DMS 273 treated with DMSO at 0.1 percent for 48 hours (cell line): ENCODE measurements at places on chromosomes 1 and 21.

DNA sequence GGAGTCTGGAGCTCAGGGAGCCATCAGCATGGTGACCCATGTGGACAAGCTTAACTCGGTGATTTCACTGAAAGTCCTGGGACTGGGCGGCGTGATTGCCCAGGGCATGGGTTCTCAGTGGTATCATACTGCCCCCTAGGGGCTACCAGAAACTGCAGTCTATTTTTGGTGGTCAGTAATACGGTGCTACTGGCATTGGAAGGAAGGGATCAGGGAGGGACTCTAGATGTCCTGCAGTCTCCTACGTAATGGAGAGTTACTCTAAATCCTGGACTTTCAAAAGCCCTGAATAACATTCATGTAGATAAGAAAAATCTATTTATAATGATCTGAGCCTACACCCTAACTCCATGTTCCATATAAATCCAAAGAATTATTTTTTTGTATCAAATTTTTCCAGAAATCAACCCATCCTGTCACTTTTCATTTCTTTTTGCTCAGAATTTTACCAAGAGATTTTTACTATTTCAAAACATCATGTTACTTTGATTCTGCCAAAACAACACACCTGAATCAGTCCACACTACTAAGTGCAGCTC lies 37.3 kb downstream of the PABPC4 start:
- DNase-seq: peak; percentile 99

DNA sequence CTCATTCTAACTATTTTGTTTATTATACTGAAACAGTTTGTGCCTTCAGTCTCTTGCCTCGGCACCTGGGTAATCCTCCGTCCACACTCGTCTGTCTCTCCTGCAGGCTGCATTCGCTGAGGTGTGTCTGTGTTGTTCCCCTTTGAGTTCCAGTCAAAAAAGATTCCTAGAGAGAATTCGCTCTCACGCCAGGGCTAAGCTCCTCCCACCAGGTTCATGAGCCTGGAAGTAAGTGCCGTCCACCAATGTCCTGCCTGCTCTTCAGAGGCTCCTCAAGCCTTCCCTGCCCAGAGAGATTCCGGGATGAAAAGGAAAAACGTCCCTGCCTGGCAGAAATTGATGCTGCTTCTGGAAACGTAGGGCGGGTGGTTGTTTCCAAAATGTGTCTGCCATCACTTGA lies 12.9 kb downstream of the KIAA2013 start:
- no peak for DNase-seq

- DNase-seq: no peak
Measured at GRCh38 chr1:186703209-186703766, 23.1 kb upstream of the PTGS2 start.

DNA sequence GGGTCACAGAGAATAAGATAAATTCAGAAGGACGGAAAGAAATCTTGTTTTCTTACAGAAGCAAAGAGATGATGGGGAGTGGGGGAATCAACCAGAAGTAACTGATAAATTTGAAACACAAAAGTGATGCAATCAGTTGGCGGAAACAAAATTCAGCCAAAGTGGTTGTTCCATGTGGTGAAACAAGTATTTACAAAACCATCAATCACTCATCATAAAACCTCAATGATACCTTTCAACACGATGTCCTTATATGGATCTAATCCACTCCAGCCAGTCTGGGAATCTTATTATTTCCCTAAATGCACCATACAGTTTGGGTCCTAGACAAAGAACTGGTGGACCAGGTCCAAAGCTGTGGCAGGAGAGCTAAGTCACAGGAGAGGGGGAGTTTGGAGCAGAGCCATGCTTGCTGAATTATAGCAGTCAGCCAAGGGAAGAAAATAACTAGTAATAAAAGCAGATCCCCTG lies 303.8 kb upstream of the LRRC7 start:
- peak; percentile 13 for DNase-seq

DNA sequence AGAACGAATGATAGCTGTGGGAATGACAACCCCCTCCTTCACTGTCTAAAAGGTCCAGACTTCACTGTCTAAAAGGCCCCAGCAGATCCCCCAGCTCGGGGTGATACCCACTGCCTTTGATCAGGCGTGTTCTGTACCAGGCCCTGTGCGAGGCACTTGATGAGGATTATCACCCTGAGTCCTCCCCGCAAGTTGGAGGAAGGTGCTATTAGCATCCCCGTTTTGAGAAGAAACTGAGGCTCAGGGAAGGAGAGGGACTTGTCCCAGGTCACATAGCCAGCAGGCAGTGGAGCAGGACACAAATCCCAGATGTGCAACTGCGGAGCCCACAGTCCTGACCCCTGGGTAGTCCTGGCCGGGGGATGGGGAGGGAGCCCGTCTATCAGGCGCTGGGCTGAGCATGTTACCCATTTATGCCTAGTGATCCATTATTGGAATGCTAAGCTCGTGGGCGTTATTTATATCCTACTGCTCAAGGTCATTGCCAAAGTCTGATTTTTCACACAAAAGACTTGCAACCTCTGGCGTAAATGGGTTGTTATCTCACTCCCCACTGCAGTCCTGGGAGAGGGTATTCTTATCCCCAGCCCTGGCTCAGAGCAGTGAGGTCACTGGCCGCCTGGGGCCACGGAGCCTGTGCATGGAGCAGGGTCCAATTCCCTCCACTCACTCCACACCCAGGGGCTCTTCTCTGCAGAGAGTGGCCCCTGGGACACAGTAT lies 722.2 kb downstream of the MATN1 start:
- DNase-seq: no peak

GRCh38 chr1:234933475-234933874 lies 195.2 kb downstream of the TOMM20 start:
- no peak for DNase-seq

DNA sequence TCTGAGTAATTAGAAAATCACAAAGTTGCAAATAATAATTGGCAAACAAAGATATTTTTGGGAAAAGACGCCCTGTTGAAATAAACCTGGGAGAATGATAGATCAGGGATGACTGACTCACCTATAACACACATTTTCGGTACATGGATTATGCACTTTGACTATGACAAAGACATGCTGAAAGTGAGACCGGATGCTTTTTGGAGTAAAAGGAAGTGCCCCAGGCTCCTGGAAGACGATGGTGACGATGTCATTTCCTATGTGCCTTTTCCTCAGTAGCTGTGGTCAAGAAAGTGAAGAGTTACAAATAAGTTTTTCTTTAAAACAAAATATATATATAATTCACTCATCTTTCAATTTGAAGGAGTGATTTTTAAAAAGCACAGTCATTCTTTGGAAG lies 158.7 kb downstream of the SIPA1L2 start:
- DNase-seq: no peak

- DNase-seq: no peak
Measured at GRCh38 chr1:80533093-80533492, 1267.6 kb upstream of the ADGRL2 start.

GRCh38 chr1:21331752-21332478 lies 41.7 kb upstream of the ECE1 start:
- no peak for DNase-seq

- peak; percentile 26 for DNase-seq
Measured at GRCh38 chr1:201539561-201540431, 869 bp downstream of the NAV1 start.

DNA sequence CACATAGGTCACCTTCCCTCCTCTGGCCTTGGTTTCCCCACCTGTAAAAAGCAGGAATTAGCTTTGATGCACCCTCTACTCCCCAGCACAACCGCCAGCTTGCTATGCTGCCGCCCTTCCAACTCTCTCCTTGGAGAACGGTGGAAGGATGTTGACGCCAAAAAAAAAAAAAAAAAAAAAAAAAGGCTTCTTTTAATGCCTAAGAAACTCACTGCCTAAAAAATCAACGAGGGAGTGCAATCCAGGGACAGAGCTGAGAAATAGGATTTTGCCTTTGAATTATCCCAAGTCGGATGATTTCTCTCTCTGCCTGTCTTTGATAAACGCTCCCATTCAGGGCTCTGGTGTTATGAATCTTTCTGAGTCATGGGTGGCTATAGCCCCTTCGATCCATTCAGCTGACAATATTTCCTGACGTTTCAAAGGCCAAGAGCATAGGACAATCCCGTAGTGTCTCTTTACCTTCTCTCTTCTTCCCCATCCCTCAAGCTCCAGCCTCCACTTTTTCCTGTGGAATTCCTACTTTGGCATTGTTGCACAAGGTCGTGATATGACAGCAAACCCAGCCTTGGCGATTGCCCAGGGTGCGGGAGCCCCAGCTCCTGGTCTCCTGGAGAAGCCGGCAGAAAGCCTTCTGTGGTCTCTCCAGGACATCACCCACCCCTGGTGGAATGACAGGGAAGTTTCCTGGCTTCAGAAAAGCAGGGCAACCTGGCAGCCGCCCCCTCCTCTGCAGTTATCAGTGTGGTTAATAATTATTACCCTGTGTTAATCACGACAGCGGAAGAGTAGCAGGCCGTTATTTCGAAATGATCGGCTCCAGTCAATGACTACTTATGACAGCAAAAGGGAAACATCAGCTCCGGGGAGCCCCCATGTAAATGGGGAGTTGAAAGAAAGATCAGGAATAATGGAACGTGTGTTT lies 8.0 kb upstream of the PLXNA2 start:
- DNase-seq: no peak

- no peak for DNase-seq
Measured at GRCh38 chr1:21919520-21919919, 17.6 kb downstream of the HSPG2 start.

GRCh38 chr1:36846357-36846756 lies 188.0 kb downstream of the GRIK3 start:
- DNase-seq: no peak

- no peak for DNase-seq
Measured at GRCh38 chr1:206878456-206878855, 13.0 kb downstream of the IL20 start.

DNA sequence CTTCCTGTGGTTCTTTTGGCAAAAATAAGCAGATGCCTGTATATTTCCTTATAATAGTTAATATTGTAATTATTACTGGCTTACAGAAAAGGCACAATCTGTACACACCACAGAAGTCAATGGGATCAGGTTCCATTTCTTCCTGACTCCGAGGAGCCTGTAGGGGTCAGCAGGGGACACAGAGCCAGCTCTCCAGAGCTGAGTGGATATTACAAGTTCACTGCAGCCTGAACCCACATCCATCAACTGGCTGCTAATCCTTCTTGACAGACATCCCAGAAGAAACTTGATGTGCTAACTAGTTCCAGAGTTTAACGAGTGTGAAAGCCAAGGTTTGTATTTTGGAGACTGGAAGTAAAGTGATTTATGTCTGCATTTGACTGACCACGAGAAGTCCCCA lies 203.8 kb downstream of the LMX1A start:
- DNase-seq: peak; percentile 58

GRCh38 chr1:84525779-84526178 lies 19.4 kb upstream of the GNG5 start:
- DNase-seq: no peak

DNA sequence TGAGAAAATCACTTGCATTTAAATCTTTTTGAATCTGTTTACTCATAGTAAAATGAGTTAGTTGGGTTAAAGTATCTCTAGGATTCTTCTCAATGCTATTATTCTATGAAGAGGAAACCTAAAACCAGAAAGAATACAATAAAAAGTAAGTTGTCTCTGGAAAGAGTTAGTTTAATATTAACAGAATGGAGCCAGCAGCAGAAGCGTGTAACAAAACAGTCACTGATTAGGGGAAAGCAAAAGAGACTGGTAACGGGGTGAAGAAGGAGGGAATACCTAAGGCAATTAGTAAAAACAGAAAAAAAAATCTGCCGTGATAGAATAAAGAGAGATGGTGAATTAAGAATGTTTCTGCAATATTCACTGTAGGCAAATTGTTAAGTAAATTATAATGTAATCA lies 60.0 kb downstream of the NRDC start:
- DNase-seq: no peak

DNA sequence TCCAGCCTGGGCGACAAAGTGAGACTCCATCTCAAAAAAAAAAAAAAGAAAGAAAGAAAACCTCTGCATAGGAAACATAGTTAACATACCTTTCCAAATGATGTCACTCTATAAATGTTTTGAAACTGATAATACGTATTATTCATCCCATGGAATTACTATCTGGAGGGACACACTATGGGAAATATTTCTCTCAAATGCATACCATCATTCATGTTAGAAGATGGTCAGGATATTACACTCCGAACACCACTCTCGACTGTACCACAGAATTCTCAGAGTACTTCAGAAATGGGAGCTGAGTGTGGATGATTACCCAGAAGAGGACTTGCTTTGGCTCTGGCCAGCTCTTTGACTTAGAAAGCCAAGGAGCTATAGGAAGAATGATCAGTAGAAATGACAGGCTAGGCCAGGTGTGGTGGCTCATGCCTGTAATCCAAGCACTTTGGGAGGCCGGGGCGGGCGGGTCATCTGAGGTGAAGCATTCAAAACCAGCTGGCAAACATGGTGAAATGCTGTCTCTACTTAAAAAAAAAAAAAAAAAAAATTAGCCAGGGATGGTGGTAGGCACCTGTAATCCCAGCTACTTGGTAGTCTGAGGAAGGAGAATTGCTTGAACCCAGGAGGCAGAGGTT lies 5.2 kb upstream of the LIN28A start:
- no peak for DNase-seq

DNA sequence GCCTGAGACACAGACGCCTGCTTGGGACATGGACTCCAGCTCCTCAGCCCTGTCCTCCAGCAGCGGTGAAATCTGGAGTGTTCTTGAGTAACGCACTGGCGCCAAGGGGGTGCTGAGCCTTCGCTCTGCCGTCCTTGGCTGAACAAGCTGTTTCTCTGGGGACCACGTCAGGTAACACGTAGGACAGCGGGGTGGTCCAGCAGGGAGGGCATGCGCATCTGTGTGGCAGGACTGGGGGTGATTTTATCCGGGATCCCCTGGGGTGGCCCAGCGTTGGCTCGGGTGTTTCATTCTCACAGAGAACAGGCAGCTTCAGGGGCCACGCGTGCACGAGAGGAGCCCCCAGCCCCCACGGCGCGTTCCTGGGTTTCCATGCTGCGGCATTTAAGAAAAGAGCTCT lies 61.2 kb downstream of the AGPAT3 start:
- no peak for DNase-seq

GRCh38 chr1:115329965-115330364 lies 8.1 kb downstream of the NGF start:
- no peak for DNase-seq

DNA sequence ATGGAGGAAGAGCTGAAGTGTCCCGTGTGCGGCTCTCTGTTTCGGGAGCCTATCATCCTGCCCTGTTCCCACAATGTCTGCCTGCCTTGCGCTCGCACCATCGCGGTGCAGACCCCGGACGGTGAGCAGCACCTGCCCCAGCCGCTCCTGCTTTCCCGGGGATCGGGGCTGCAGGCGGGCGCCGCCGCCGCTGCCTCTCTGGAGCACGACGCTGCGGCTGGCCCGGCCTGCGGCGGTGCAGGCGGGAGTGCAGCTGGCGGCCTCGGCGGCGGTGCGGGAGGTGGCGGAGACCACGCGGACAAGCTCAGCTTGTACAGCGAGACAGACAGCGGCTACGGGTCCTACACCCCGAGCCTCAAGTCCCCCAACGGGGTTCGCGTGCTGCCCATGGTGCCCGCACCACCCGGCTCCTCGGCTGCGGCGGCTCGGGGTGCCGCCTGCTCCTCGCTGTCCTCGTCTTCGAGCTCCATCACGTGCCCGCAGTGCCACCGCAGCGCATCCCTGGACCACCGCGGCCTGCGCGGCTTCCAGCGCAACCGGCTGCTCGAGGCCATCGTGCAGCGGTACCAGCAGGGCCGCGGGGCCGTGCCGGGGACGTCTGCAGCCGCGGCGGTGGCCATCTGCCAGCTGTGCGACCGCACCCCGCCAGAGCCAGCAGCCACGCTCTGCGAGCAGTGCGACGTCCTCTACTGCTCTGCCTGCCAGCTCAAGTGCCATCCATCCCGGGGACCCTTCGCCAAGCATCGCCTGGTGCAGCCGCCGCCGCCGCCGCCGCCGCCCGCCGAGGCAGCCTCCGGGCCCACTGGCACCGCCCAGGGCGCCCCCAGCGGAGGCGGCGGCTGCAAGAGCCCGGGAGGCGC lies 1.3 kb downstream of the TRIM67 start:
- no peak for DNase-seq

- no peak for DNase-seq
Measured at GRCh38 chr1:46301406-46301807, 2.0 kb downstream of the LRRC41 start.
